ENCODE measurements at places on chromosomes 7 and 10. TPM values are rescaled to one million over a fixed set of nuclear protein-coding genes. Genes with fewer than 3 reads are reported as not detected.

Gene OR6V1
- not detected for total RNA-seq

Gene ACTL6B
- total RNA-seq, result not detected

Gene AS3MT
- total RNA-seq, result 1.3 TPM

Gene ECHDC3
- total RNA-seq, result 22.0 TPM

Gene RRP12
- 12.5 TPM for total RNA-seq

Gene NRCAM
- total RNA-seq, result 67.4 TPM

Gene GJD4
- not detected for total RNA-seq

Gene TYSND1
- total RNA-seq, result 19.9 TPM

Gene CYP3A4
- not detected for total RNA-seq

Gene CDC14C
- total RNA-seq, result not detected

Gene ADAP1
- 11.4 TPM for total RNA-seq

Gene CCDC146
- 1.9 TPM for total RNA-seq

Gene CADPS2
- total RNA-seq, result 10.5 TPM

Gene DGKB
- under 0.01 TPM for total RNA-seq

Gene NUDT1
- 22.6 TPM for total RNA-seq

Gene TYW1B
- total RNA-seq, result 3.9 TPM

Gene MLXIPL
- total RNA-seq, result 1.5 TPM

Gene CYP17A1
- total RNA-seq, result not detected

Gene TDRD1
- 0.16 TPM for total RNA-seq

Gene TMEM176A
- total RNA-seq, result not detected

Gene PHYHIPL
- total RNA-seq, result not detected

Gene GLI3
- 3.1 TPM for total RNA-seq
